ENCODE measurements at places on chromosomes 1 and 21.
A peak's percentile ranks its signal among the peaks of the same experiment; 100 is the strongest.

DNA sequence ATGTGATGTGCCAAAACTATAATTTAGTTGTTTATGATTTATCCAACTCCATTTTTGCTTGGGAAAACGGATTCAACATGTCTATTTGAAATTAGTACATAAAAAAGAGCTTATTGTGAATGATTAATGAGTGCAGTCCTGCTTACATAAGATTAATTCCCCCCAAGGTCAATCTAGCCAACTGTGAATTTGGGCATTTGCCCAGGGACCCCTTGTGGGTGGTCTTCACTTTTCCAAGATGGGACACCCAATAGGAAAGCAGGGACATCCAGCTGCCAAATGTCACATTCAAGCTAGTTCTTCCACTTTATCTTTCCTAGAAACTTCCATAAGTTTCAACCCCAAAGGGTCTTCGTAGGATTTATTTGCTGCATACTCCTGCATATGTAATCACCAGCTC is 362.4 kb upstream of the PKN2 start:
- no peak for DNase-seq

GRCh38 chr1:211479624-211480023 is 12.3 kb downstream of the RD3 start:
- no peak for DNase-seq

DNA sequence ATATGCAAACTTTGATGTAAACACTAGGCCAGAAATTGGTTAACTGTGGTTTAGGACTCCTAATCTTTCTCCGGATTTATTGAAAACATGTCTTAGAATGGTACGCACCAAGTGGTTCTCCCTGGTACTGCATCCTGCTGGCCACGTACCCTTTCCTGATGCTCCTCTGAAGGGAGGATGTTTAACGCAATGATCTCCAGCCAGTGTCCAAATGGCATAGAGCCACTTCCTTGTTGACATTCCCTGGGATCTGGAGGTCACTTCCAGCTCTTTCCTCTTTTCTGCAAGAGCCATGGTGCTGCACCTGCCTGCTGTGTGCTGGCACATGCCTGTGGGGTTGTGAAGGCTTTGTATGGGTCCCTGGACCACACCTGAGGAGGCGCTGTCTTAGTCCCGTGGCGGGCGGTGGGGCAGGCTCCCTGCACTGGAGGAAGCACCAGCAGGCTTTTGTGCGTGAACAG is 53.9 kb downstream of the GALNT2 start:
- DNase-seq = peak; percentile 92

DNA sequence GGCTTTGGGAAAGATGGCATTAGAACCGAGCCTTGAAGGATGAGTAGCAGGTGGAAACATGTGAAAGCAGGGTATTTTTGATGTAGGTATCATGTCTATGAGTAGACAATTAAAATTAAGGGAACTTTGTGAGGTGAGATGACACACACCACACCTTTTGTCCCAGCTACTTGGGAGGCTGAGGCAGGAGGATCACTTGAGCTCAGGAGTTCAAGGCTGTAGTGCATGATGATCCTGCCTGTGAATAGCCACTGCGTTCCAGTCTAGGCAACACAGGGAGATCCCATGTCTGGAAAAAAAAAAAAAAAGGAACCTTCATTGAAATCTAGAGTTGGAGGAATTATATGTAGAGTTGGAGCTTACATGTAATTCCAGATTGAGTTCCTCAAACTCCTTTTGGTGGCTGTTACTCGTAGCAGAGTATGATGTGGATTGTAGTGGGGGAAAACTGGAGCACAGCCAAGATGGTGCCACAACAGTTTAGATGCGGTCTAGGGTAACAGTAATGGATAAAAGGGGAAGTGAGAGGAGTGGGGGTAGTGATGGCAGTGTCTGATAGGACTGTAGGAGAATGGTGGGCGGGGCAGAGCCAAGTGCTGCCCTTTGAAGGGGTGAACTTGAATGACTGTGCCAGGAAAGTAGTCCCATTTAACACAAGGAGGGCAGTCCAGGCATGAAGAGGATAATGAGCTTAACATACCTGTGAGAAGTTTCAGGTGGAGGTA is 17.4 kb downstream of the AK4 start:
- DNase-seq = no peak

DNA sequence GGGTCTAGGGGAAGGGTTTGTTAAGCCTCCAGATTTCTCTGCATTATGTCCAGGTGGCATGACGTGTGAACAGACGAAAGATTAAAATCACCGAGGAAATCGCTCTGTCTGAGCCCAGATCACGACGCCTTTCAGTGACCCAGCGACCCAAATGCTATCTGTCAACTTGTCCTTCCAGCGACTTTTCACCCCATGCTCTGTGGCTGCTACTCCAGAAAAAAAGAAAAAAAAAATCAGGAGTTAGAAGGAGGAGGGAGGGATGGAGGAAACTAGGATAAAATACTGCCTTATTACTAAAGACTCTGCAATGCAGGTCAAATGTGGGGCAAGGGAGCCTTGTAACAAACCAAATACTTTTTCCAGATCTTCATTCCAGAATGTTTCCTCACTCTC is 352.0 kb downstream of the NUF2 start:
- DNase-seq = no peak

GRCh38 chr1:107965110-107965991 is at the start of gene VAV3:
Gene VAV3 (minus strand): TSS chr1:107965180. CDS start chr1:107964869, 311 bp downstream.
- DNase-seq = peak; percentile 36

DNA sequence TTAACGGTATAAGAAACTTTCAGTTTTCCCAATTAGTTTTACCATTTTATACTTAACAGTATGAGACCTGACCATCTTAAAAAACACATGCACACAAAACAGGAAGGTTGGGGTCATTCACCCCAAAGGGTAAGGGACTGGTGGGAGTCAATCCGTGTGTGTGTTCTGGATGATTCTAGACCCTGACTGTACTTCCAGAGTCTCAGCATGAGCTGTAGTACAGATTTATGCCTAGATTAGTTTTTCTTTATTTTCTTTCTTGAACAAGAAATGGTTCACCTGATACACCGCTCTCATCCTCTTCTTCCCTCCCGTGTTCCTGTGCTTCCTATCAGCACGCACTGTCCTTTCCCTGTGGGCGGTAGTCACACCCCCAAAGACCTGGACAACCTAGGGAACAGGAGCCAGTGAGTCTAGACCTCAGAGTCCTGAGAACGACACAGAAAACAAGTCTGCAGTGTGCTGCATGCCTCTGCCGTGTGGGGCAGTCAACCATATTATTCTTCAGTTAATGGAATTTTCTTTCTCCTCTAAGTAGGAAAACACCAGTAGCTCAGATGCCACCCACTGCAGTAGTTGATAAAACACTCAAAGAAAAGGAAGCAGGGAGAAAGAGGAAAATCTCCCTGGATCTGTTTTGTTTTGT is 38.9 kb upstream of the MRPS6 start:
- DNase-seq = no peak

GRCh38 chr1:38730511-38731397 is 128.8 kb downstream of the RRAGC start:
- no peak for DNase-seq

- no peak for DNase-seq
Observed at GRCh38 chr1:115105831-115106230, 16.5 kb upstream of the TSPAN2 start.

- peak; percentile 11 for DNase-seq
Observed at GRCh38 chr1:30919025-30919881, 10.7 kb upstream of the SDC3 start.

- DNase-seq = no peak
Observed at GRCh38 chr1:110671361-110671760, 3.4 kb downstream of the KCNA3 start.

GRCh38 chr1:209397910-209398309 is 185.6 kb upstream of the CAMK1G start:
- no peak for DNase-seq

GRCh38 chr1:16326833-16327404 is 25.4 kb downstream of the FBXO42 start:
- DNase-seq = no peak

DNA sequence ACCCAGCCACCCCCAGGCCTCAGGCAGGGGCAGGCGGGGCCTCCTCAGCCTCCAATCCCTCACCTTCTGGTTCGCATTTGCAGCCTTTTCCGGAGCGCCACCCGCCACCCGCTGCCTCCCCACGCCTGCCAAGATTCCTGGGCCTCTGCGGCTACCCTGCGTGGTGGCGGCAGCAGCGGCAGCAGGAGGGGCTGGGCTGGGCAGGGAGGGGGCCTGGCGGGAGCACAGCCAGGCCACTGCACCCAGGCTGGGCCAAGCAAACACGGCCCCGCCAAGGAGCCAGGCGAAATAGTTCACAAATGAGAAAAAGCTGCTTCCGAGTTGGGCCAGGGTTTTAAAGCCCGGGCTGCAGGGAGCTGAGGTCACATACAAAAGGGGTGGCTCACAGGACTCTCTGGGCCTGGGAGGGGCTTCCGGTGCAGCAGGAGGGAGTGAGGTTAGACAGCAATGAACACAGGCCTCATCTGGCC is 9.8 kb downstream of the COL8A2 start:
- DNase-seq = no peak

DNA sequence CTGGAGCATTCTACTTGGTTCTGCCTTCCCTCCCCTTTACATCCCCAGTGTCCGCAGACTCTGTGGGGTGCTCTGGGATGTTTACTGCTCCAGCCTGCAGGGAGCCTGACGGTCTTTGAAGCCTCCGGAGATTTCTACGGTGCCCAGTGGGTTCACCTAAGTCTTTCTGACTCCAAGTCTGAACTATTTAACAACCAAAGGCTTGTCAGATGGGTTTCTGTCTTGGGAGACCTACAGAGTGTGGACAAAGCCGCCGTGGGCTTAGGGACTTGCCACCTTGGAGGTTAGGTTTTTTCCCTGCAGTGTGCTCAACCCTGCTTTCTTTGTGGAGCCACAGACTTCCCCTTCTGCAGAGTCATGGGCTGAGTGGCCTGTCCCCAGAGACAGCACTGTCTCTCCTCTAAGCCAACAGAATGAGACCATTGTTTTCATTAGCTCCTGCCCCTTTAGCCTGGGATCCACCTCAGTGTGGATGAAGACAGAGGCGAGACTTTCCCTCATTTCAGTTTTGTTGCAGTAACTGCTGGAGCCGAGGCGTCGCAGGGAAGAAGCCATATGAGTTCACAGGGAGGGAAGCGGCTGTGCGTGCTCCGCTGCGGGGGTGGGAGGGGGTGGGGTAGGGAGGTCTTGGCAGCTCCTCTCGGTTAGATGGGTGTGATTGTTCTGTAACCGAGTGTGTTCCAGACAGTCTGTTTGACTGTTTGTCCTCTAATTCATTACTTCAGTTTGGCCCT is 120.7 kb downstream of the CNIH3 start:
- DNase-seq = peak; percentile 44

GRCh38 chr1:156612666-156613065 is 6.5 kb upstream of the HAPLN2 start:
- no peak for DNase-seq

GRCh38 chr21:25133939-25134338 is 473.3 kb downstream of the MRPL39 start:
- DNase-seq = no peak

DNA sequence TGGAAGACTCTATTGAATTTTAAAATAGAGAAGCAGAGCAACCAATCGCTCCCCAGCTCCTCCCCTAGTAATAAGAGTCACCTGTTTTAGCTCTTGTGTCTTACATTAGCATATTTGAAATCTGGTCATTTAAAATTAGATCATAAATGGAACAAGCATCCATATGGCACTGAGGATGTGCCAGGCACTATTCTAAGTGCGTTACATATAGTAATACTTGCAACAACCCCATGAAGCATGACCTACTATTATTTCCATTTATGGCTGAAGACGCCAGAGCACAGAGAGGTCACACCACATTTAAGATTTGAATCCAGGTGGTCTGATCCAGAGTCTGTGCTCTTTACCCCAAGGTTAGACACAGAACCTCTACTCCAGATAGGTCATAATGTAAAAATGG is 82.0 kb upstream of the HIVEP3 start:
- DNase-seq = no peak

- no peak for DNase-seq
Observed at GRCh38 chr1:103327054-103327719, 198.3 kb upstream of the RNPC3 start.

DNA sequence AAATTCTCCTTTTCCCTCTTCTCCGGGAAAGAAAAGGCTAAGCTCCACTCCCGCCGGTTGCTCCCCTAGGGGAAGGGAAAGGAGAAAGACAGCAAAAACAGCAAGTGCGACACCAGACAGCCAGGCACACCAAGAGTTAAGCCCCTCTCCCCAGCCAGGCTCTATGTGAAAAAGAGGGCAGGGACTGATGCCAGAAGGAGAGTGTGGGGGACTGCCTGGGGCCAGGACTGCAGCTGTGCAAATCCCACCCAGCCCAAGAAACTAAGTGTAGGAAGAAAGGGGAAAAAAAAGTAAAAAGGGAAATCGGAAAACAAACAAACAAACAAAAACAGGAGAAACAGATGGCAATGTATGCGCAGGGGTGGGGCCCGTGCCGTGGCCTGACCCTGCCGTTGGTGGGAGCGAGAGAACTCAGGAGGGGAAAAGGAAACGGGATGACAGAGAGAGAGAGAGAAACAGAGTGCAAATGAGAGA is 27.7 kb upstream of the FMO1 start:
- no peak for DNase-seq

DNA sequence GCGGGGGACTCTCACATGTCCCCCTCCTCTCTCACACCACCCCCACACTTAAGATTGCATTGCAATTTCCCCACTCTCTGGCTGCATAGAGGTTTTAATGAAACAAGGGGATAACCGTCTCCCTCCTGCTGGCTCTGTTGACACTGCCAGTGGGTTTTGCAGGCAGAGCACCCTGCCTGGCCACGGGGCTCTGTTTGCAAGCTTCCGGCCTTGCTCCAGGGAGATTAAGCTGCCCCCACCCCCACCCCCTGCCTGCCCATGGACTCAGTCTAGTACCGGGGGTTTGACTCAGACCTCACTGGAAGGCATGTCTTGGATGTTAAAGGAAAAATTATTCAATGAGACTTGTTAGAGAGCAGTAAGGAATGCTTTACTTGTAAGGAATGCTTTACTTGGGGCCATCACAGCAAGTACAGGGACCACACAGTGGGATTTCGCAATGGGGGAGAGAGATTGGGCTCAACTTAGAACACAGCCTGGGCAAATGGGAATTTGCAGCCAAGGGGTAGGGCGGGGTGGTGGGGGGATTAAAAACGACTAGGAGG is 101.0 kb downstream of the AJAP1 start:
- no peak for DNase-seq

- no peak for DNase-seq
Observed at GRCh38 chr21:37032293-37032692, 25.8 kb downstream of the RIPPLY3 start.

GRCh38 chr1:36096500-36097432 is 8.1 kb downstream of the ADPRS start:
- DNase-seq = no peak

GRCh38 chr1:109989506-109990301 is 5.1 kb downstream of the AHCYL1 start:
- DNase-seq = no peak

- DNase-seq = no peak
Observed at GRCh38 chr21:25931765-25932164, 197.0 kb downstream of the GABPA start.
